ENCODE measurements at places on chromosomes 13 and 19.

GRCh38 chr13:109500146-109500773, 286.1 kb downstream of the IRS2 start:
- DNase-seq = no peak

GRCh38 chr19:1336079-1336684, 47.5 kb upstream of the NDUFS7 start:
- no peak for DNase-seq

DNA sequence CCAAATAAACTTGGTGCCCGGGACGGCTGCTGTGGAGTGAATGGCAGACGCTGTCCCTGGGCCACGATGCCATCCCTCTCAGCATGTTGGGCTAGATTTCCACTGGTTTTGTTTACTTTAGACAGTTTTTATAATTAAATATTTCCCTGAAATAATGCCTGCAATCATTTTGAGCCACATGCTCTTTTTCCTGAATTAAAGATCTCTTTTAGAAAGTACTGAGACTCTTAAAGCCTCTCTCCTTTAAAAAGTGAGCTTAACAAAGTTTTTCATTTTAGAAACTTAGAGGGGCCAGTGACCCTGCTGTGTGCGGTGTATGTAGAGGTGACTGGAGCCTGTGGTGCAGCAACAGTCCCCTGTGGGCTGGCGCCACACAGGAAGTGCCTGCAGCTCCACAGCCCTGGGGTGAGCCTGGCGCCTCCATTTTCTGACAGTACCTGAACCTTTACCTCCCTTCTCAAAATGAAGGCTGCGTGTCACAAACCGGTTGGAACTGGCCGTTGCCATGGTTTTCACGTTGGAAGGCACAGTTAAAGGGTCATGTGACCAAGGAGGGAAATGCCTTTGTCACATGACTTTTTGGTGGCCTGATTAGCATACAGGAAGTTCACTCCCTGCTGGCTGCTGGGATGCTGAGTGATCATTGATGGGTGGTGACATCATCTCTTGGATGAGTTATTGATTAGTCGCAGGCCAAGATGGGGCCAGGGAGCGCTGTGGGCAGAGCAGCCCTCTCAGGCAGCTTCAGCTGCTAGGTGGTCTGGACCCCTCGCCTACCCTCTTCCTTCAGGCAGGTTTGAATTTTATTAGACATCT, 26.3 kb downstream of the TSSK6 start:
- peak; percentile 63 for DNase-seq

DNA sequence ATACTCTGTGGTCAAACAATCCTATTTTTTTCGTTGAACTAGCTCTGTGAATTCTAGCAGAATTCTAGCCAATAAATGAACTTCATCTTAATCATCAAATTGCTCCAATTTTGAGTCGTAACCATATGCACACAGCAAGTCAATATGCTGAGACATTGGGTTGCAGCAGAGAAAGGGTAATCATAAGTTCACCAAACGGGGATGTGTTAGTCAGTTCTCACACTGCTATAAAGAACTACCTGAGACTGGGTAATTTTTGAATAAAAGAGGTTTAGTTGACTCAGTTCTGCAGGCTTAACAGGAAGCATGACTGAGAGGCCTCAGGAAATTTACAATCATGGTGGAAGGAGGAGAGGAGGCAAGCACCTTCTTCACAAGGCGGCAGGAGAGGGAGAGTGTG, 67.7 kb upstream of the ABCC4 start:
- DNase-seq = no peak

GRCh38 chr13:32414580-32414979, 13.3 kb downstream of the N4BP2L1 start:
- DNase-seq = no peak

- no peak for DNase-seq
Measured at GRCh38 chr19:6044056-6044805, 66.1 kb downstream of the RFX2 start.

GRCh38 chr13:21511849-21512248, 52.7 kb upstream of the ZDHHC20 start:
- no peak for DNase-seq

- peak; percentile 69 for DNase-seq
Measured at GRCh38 chr13:44243198-44243857, 130.3 kb upstream of the SERP2 start.

DNA sequence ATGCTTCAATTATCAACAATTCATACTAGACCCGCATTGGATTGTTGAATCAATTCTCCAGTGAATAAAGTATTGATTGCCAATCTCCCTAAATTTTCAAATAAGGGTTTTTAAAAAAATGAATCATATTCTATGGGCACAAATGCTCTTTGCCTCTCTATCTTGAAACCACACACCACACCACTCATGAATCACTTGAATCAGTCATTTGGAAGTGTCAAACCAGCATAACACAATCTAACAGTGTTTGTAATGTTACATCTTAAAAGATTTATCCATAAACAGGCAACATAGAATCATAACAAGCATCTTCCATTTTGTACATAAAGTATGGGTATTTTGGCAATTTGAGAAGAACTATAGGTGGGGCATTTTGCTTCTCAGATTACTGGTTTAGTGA, 219.5 kb upstream of the MIR17HG start:
- no peak for DNase-seq

DNA sequence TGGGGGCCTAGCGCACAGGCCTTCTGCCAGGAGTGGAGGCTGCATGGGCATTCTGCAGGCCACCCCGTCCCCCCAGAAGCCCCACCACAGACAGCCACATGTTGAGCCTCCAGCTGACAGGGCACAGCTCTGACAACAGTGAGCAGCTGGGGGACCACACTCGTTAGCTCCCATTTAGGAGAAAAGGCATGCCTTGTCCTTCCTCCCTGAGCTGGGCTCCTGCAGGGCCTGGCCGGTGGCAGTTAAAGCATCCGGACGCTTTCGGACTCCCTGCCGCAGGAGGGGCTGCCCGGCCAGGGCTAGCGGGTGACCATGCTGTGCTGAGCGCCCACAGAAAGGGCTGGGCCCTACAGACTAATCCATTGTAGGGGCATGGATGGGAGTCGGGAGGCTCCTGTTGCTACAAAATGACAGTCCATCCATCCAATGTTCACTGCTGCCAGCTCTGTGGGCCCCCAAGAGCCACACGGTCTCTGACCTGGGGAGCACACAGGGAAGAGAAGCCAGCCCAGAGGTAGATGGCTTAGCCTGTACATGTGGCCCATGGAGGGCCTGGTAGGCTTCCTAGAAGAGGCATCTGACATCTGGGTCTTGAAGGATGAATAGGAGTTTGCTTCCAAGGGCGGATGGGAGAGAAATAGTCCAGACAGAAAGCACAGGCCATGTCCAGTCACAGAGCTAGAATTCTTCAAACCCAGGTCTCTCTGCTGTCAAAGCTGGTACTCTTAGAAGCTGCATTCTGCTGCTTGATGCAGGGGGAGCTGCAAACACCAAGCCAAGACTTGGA, 116.5 kb upstream of the VSTM2B start:
- no peak for DNase-seq

- no peak for DNase-seq
Measured at GRCh38 chr13:103471896-103472295, 405.7 kb upstream of the SLC10A2 start.

GRCh38 chr13:44151474-44151873, 222.2 kb upstream of the SERP2 start:
- DNase-seq = no peak

DNA sequence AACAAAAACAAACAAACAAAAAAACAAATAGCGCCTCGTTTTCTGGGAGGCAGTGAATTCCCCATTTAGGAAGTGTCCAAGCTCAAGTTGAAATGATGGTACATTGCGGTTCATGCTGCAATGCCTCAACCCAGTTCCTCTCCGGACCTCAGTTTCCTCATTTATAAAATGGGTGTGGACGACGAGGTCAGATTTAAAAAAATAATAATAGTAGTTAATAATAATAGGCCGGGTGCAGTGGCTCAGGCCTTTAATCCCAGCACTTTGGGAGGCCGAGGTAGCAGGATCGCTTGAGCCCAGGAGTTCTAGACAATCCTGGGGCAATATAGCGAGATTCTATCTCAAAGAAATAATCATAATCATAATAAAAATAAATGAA, 15.5 kb upstream of the ERCC1 start:
- DNase-seq = no peak

DNA sequence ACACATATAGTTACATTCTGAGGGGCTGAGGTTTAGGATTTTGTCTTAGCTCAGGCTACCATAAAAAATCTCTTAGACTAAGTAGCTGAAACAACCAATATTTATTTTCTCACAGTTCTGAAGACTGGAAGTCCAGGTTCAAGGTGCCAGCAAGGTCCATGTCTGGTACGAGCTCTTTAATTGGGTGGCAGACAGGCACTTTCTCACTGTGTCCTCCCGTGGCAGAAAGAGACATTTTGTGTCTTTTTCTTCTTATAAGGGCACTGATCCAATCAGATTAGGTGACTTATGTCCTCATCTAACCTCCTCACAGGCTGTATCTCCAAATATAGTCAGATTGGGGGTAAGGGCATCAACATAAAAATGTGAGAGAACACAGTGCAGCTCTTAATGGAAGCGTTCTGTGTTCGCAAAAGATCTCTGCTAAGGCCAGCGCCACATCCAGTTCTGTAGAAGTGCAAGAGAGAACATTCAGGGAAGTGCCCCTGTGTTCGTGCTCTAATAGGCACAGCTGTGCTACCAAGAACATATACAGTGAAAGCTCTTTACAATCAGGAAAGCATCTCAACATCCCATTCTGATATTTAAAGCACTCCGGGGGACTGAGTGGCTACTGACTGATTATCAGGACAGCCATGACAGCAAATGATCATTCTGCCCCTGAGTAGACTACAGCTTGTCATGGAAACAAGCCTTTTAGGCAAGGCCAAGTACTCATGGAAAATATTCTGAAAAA, 819.2 kb downstream of the LIG4 start:
- no peak for DNase-seq

DNA sequence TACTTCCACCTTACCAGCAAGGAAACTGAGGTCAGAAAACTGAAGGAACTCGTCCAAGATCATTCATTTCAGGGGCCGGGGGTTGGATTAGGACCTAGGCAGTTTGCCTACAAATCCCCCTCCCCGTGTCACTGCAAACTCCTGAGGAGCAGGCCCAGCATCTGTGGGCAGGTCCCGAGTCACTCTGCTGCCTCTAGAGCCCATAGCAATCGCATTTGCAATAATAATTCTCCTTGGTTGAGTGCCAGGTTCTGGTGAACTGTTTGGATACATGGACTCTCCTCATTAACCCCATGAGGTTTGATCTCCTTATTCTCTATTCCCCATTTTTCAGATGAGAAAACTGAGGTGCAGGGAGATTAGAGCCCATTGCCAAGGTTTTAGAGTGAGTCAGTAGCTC, 903 bp downstream of the PIN1 start:
- no peak for DNase-seq

DNA sequence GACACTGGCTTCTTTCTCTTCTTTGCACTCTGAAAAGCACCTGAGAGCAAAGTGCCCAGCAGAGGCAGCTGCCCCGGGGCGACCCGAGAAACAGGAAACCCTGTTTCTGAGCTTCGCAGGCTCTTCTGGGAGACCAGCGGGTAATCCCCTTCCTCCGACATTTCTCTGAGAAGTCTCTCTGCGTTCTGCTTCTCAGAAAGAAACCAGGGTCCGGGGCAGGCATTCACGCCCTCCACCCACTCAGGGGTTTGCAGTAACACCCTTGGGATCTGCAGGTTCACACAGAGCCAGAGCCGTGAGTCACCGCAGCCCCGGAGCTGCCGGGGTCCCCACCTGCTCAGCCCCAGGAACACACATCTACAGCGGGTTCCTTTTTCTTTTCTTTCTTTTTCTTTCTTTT, 86.0 kb downstream of the GADD45B start:
- DNase-seq = no peak

DNA sequence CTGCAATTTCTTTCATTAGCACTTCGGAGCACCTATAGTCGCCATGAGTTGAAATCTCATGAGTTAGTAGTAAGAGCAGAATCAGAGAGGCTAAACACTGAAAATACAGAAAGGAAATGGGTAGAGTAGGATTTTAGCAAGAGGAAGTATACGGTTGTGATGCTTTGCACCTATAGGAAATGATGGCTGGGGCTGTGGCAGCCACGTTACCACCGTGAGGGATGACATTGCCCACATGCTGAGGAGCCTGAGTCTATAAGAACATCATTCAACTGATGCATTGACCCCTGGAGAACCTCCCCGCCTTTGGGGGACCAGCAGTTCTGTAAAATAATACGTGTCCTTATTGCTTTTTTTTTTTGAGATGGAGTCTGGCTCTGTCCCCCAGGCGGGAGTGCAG, 20.4 kb downstream of the FAM187B start:
- no peak for DNase-seq

- DNase-seq = no peak
Measured at GRCh38 chr19:16527334-16527935, 14.8 kb downstream of the CHERP start.

DNA sequence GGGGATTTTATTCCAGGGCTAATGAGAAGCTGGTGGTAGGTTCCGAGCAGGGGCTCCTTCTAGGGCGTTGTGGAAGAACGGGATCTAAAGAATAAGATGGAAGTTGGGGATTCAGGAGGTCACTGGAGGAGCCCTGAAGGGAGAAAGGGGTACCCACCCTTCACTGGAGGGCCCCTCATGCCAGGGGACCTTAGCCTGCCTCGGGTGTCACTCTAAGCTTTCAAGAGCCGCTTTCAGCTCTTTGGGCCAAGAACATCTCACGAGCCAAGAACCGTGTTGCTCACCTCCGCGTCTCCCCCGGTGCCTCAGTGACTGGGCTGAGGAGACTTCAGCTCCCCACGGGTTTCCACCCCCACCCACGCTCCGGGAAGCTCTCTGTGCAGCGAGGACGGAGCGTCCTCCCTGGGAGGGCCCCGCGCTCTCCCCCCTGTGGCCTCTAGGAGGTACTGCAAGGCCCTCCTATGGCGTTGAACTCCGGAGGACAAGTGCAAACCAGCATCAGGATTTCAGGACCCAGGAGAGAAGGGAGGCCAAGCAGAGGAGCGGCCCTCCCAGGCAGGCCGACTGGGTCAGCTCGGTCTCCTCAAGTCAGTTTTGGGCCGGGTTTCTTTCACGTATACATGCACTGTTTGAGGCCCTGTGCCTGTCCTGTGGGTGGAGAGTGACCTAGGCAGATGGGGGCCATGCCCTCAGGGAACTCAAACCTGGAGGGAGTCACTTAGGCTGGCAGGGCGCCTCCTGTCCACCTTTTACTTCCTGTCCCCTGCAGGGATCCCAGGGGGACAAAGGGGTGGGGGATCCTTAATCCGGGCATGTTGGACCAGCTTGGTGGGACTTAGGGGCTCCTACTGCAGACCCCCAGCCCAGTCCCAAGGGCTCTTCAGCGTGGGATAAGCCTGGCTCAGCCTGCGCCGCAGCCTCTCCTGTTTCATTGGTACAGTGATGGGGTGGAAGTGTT, 5.1 kb upstream of the KRTDAP start:
- DNase-seq = no peak
